ENCODE measurements at places on chromosomes 3 and 15.

DNA sequence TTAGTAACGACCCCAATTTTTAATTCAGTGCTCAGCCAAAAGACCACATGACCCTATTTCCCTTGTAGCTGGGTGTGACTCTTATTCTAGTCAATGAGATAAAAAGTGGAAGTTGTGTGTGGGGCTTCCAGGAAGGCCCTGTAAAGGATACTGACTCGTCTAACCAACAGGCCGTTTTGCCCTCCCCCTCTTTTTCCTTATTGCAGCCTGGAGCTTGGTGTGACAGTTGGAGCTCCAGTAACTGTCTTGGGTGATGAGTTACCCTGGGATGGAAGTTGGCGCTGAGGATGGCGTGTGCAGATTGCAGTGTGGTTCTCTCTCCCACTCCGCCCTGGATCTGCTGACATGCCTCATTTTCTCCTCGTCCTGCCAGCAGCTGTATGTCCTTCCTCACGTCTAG, 209.3 kb upstream of the PROK2 start:
- no peak for DNase-seq

- no peak for DNase-seq
Observed at GRCh38 chr3:51799879-51800749, 21.1 kb upstream of the IQCF6 start.

GRCh38 chr15:71649894-71650293, 160.5 kb upstream of the NR2E3 start:
- no peak for DNase-seq

- no peak for DNase-seq
Observed at GRCh38 chr3:130831719-130832400, 62.0 kb upstream of the ATP2C1 start.

- no peak for DNase-seq
Observed at GRCh38 chr3:189820365-189820720, 189.2 kb downstream of the TP63 start.

DNA sequence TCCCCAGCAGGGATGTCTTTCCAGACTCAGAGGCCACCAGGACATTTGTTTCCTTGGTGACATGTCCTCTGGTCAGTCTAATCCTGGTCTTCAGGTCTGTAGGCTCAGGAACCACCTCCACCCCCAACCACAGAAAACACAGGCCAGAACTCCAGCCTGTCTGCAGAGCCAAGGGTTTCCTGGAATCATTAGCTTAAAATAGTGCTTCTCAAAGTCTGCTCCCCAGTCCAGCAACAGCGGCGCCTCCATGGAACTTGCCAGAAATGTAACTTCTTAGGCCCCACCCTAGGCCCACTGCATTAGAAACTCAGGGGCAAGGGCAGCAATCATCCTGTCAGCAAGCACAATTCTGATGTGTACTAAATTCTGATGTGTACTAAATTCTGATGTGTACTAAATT, 20.0 kb downstream of the SLC28A1 start:
- no peak for DNase-seq

Measured in posterior vena cava (tissue), 2 donors.